NCI-H1436 treated with DMSO at 0.1 percent for 48 hours (cell line): ENCODE measurements at places on chromosomes 3 and 15.

- DNase-seq: no peak
Observed at GRCh38 chr3:133246119-133246518, 153.7 kb upstream of the BFSP2 start.

DNA sequence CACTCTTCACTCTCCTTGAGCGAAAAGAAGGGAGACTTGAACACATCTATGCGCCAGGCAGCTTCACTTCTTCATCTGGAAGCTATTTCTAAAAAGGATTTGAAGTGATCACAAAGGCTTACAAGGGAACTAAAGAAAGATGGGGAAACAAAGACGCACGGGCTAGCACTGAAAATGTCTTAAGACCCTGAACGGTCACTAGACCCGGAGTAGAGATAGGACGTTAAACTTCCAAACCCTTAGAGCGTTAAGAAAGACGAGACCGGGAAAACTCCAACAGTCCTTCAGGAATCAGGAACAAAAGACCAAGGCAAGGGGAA is 47.5 kb upstream of the EPHB3 start:
- DNase-seq: no peak

GRCh38 chr15:87154761-87155160 is 1075.1 kb downstream of the AGBL1 start:
- no peak for DNase-seq

DNA sequence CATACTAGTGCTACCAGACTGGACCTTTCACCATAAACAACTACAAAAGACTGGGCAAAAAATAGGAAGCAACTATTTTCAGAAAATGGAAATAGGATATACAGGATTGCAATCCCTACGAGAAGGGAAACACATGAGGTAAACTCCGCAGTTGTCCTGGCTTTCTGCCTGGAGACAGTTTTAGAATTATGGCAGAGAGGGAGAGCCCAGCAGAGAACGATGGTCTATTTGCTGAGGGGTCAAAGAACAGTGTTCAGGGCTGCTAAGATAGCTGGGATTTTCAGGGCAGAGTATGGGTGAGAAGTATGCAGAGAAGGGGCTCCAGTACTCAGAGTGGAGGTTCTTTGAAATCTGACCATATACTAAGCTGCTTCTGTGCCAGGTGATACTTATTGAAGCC is 163.4 kb downstream of the CHDH start:
- DNase-seq: no peak

GRCh38 chr15:51793521-51794305 is 35.7 kb upstream of the TMOD3 start:
- DNase-seq: no peak

DNA sequence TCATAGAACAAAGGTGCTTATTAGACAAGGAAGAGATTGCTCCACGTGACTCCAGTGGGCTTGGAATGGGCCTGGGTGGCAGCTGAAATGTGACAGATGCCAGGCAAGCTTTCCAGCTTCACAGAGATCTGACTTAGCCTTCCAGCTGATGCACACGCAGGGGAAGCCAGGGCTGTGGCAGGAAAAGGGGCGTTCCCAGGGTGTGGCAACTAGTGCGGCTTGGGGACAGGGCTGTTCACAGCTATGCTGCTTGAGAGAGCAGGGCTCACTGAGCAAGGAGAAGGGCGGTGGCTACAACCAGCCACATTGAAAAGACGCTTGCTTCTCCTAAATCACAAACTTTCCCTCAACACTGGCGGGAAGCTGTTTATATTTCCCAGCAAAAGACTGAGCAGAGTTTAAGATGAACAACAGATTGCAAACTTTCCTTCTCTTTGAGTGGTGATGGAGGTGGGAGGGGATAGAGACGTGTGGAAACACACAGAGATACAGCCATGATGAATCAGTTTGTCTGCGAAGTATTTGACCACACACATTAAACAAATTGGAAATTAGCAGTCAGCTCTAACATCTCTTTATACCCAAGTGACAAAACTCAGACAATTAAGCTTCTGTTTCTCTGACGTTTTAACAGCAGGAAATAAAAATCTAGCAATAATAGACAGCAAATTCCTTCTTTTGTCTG is 127.5 kb downstream of the BDH1 start:
- DNase-seq: no peak

DNA sequence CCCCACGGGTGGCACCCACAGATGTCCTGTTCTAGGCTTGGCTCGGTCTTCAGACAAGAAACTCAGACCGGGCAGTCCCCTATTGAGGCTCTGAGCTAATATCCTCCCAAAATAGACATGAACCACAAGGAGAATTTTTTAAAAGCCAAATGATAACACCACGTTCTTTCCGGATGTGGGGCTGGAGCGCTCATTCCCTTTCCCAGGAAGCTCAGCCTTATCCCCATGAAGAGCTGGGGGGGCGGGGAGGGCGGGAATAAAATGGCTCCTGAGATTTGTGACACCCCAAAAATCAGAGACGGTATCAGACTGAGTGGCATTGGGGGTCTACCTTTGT is 1.1 kb downstream of the SLC6A1 start:
- no peak for DNase-seq

DNA sequence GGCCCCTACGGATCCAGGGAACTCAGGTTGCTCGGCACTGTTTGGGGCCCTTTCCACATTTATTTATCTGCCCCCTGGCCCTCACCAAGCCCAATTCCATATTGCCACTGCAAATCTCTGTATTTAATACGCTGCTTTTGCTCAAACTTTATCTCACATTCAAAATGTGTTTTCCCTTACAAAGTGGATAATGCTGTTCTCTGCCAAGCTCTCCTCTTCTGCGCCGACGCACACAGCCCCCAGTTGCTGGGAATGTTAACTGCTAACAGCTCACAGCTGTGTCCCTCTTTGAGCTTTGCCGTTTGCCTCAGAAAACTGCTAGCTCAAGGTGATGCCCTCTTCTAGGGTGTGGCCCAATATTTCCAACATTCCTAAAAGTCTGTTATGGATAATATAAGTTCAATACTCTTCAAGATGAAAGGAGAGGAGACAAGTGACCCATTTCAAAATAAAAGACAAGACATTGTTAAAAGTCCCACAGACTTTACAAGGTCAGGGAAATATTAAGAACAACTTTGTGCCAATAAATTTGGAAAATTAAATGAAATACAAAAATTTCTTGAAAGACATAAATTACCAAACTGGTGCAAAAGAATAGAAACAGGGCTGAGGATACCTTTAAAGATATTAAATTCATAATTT is 12.6 kb upstream of the FBN1 start:
- no peak for DNase-seq

DNA sequence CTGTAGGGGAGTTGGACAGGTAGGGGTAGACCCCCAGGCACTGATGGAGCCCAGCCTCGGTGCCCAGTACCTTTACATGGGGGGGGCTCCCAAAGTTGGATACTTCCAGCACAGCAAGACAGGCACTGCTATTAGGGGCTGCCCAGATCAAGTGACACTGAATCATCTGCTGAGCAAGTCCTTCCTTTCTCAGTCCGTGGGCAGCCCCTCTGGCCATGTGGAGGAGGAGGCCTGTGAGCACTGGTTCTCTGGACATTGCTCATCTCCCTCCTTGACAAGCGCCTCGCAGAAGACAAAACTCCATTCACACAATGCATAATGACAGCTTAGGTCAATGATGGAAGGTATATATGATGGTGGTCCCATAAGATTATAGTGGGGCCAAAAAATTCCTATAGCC is 35.7 kb downstream of the EEFSEC start:
- no peak for DNase-seq

DNA sequence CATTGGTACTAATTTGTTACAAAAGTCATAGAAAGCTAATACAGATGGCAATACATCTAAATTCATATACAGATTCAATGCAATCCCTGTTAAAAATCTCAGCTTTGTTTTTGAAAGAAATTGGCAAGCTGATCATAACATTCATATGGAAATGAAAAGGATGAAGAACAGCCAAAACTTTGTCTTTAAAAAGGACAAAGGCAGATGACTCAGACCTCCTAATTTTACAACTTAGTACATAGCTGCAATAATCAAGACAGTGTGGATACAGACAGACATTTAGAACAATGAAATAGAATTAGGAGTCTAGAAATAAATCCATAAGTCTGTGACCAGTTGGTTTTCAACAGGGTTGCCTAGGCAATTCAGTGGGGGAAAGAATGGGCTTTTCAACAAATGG is 63.3 kb downstream of the AQP9 start:
- no peak for DNase-seq

DNA sequence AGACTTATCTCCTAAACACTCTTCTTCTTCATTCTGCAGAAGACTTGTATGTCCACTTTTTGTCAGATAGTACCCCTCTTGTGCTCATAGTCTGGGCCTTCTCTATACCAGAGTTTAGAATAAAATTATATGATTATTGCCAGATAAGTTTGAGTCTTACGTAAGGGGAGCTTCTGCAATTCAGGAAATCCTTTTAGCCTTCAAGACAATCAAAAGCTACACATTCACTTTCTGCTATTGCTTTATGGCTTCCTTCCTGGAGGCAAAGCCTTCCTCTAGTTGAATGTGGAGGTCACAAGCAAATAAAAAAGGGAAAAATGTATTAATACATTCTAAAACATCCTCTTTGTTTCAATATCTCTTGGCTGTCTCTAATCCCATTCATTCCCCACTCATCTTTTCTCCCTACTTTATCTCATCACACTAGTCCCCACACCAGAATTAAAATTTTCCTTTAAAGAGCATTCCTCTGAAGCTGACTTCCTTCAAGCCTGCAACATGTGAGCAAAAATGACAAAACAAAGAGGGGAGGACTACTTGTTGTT is 186.8 kb downstream of the CPNE4 start:
- DNase-seq: no peak

- DNase-seq: no peak
Observed at GRCh38 chr3:147385059-147386012, 21.0 kb downstream of the ZIC4 start.

DNA sequence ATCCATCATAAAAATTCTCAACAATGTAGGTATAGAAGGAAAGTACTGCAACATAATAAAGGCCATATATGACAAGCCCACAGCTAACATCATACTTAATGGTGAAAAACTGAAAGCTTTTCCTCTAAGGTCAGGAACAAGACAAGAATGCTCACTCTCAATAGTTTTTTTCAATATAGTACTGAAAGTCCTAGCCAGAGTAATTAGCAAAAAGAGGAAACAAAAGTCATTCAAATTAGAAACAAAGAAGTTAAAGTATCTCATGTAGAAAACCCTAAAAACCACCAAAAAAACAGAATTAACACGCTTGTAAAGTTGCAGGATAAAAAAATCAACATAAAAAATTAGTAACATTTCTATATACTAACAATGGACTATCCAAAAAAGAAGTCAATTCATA is 61.8 kb downstream of the MYH15 start:
- no peak for DNase-seq

DNA sequence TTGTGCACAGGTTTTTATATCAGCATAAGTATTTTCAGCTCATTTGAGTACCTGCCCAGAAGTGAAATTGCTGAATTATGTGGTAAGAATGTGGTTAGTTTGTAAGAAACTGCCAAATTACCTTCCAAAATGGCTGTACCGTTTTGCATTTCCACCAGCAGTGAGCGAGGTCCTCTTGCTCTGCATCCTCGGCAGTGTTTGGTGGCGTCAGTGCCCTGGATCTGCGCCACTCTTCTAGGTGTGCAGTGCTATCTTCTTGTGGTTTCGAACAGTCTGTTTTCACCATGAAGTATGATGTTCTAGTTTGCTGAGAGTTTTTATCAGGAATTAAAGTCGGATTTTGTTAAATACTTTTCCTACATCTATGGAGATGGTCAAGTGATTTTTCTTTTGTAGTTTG is 24.8 kb upstream of the PCSK6 start:
- DNase-seq: no peak

- DNase-seq: no peak
Observed at GRCh38 chr3:71185733-71186455, 397.6 kb downstream of the FOXP1 start.

GRCh38 chr3:152899306-152899705 is 64.4 kb downstream of the P2RY1 start:
- no peak for DNase-seq
